Gastrocnemius medialis (tissue), 4 donors: ENCODE measurements at places on chromosomes 6 and 20. TPM values are rescaled to one million over a fixed set of nuclear protein-coding genes. Genes with fewer than 3 reads are reported as not detected.

DNA sequence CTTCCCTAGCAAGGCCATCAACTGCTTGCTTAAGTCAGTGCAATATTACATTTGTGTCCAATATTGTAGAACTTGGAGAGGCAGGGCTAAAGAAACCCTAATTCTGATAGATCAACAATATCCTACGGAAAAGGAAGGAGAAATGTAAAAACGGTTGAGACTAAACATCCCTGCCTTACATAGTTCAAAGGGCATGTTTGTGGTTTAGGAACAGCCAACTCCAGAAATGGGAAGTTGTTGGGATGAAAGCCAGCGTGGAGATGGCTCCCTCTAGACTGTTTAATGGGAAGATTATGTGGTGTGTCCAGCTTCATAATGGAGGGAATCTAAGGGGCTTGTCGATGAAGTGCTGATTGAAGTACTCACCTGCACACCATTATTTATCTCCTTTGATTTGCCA is 145.3 kb upstream of the TENT5A start:
- no peak overlapping the region for H3K4me3 ChIP-seq
- no peak overlapping the region for H3K27ac ChIP-seq
- no peak for DNase-seq
- no peaks in the 10 kb centered on the region for H3K27me3 ChIP-seq
- H3K36me3 ChIP-seq: no peaks in the 10 kb centered on the region

DNA sequence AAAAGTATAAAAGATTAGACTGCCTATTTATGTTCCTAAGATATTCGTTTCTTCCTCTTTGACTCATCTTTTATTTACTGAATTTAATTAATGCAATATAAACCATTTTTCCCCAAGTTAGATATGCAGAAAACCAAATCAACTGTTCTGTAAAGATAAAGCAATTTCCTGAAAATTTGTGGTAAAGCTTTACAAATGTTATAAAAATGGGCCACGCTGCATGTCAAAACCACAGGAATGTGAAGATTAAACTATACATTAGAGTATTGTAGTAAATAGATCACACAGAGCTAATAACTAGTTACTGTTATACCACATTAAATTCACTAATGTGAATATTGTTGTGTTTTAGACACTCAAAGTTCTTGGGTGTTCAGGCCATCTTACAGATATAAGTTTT is 83.4 kb downstream of the OPN5 start:
- no peaks in the 10 kb centered on the region for H3K36me3 ChIP-seq
- H3K27me3 ChIP-seq: no peaks in the 10 kb centered on the region
- H3K4me1 ChIP-seq: no peaks in the 10 kb centered on the region
- H3K27ac ChIP-seq: no peak overlapping the region
- no peak for DNase-seq

DNA sequence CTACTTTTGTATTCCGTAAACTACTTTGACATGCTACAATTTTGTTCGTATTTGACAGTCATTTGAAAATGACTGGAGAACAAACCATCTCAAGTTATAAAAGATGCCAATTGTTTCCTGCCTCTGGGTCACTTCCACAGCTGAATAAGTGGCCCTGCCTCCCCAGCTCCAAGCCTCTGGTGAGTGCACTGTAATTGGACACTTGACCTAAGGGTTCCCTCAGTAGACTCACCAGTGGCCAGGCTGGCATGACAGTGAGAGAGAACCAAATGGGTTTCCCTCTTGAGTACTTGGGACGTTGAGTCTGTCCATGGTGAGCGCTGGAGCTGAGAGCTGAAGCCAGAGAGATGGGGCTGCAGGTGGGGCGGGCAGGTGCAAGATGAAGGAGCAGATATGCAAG is 57.1 kb downstream of the SLC35D3 start:
- peaks cover 4% of the 10 kb centered on the region for H3K27me3 ChIP-seq
- H3K4me1 ChIP-seq: no peaks in the 10 kb centered on the region
- H3K36me3 ChIP-seq: no peaks in the 10 kb centered on the region

DNA sequence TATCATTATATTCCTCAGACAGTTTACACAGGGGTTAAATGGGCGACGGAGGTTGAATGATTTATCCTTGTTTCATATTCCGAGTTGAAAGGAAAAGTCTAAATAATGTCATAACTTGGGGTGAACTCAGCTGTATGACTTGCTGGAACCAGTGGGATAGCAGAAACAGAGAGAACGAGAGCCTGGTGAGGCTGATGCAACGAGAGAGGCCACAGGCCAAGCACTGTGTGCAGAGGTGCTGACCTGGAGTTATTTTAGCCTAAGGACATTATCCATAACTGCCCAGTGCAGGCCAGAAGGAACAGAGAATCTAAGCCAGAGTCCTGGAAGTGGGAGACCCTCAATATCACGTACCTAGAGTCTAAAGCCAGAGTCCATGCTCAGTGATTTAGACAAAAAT is 394.9 kb downstream of the MAFB start:
- H3K27me3 ChIP-seq: no peaks in the 10 kb centered on the region
- peaks cover 12% of the 10 kb centered on the region for H3K4me1 ChIP-seq
- peak overlapping the region; percentile 45 for H3K27ac ChIP-seq
- no peaks in the 10 kb centered on the region for H3K36me3 ChIP-seq

DNA sequence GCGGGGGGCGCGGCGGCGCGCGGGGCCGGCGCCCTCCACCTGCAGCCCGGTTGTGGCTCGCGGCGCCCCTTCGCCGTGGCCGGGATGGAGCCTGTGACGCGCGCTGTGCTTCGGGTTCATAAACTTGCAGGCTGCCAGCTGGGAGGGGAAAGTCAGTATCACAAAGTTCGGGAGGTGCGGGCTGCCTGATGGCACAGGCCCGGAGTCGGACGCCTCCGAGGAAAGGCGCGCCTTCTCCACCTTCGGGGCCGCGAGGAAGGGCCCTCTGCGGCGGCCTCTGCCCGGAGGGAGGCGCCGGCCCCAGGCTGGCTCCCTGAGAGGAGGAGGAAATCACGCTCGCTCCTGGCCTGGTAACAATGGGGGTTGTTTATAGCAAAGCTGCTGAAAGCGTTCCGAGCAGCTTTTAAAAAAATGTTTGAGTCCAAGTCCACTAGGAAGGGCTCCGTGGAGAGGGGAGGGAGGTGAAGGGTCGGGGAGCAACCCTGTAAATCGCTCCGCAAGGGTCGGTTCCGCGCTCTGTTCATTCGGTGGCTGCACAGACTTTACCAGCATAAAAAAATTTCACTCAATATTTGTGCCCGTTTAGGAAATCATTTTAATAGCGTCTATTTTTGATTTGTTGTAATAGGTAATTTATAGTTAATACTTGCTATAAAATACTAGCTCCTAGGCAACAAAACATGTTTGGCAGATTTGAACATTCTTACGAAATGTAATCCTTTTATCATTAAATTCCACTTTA is 1.0 kb downstream of the AFDN start:
- H3K27ac ChIP-seq: peak overlapping the region; percentile 81
- no peaks in the 10 kb centered on the region for H3K36me3 ChIP-seq
- DNase-seq: peak; percentile 23
- H3K4me1 ChIP-seq: peaks cover 28% of the 10 kb centered on the region
- peak overlapping the region; percentile 78 for H3K4me3 ChIP-seq
- H3K27me3 ChIP-seq: no peaks in the 10 kb centered on the region

- no peak overlapping the region for H3K4me3 ChIP-seq
- no peaks in the 10 kb centered on the region for H3K36me3 ChIP-seq
- H3K27me3 ChIP-seq: no peaks in the 10 kb centered on the region
Observed at GRCh38 chr6:111914617-111915016, 41.4 kb upstream of the FYN start.

DNA sequence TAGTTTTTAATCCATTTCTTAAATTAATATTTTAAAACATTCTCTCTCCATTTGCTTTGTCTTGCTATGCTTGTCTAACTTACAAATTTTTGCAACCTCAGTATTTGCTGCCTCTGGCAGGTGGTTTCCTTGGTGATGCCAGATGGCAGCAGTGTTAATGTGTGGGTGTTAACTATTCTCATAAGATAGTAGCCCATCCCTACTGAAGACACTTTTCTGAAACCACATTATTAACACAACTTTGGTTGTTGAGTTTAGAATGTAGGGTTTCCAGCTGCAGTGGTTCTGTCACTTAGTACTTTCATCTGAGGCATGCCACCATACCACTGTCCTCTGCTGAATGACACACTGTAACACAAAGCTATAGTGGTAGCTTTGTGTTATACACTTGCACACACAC is 75.1 kb downstream of the MYO6 start:
- H3K27me3 ChIP-seq: no peaks in the 10 kb centered on the region
- DNase-seq: no peak
- H3K36me3 ChIP-seq: no peaks in the 10 kb centered on the region
- no peaks in the 10 kb centered on the region for H3K4me1 ChIP-seq
- no peak overlapping the region for H3K27ac ChIP-seq

DNA sequence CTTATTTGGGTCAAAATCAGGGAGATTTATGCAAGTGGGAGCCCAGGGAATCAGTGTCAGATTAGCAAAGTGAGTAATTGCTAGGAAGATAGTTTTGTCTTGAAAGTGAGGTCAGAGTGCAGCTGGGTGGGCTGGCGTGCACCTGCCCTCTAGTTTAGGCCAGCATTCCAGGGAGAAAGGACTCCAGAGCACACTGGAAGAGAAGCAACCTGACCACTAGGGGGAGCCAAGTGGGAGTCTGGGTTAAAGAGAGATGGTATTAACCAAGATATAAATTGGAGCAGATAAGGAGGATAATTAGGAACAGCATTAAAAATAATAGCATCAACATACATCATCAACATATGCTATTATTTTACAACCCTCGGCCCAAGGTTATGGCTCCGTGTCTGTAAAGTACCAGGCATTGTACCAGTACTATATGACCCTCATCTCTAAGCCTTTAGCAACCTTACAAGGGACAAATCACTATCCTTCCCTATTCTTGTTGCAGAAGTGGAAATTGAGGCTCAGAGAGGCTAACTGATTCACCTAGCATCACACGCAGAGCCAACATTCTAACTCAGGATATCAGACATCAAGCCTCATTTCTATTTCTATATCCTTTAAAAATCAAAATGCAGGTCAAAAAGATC is 57.8 kb downstream of the SLC2A10 start:
- H3K27ac ChIP-seq: no peak overlapping the region
- no peaks in the 10 kb centered on the region for H3K27me3 ChIP-seq
- H3K4me1 ChIP-seq: no peaks in the 10 kb centered on the region
- H3K4me3 ChIP-seq: no peak overlapping the region
- no peak for DNase-seq

- H3K4me1 ChIP-seq: no peaks in the 10 kb centered on the region
- no peak overlapping the region for H3K4me3 ChIP-seq
- H3K36me3 ChIP-seq: no peaks in the 10 kb centered on the region
- no peak overlapping the region for H3K27ac ChIP-seq
- peaks cover 26% of the 10 kb centered on the region for H3K27me3 ChIP-seq
Observed at GRCh38 chr20:2761885-2762284, 38.5 kb downstream of the CPXM1 start.

DNA sequence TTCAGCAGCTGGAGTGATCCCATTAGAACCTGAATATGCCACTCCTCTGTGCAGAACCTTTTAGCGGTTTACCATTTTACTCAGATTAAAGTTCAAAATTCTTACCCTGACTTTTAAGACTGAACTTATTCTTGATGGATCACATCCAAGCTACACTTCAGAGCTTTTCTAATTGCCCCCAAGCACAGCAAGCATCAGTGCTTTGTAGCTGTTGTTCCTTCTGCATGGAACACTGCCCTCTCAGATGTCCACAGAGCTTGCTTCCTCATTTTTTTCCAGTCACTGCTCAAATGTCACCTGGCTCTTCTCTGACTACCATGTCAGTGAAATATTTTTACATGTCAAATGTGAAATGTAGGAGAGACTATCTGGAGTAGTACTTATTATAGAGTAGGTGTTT is 1.6 kb upstream of the SLC35B3 start:
- H3K4me3 ChIP-seq: no peak overlapping the region
- H3K36me3 ChIP-seq: no peaks in the 10 kb centered on the region
- no peaks in the 10 kb centered on the region for H3K27me3 ChIP-seq
- H3K4me1 ChIP-seq: peaks cover 33% of the 10 kb centered on the region

- no peak for DNase-seq
- H3K36me3 ChIP-seq: no peaks in the 10 kb centered on the region
- peak overlapping the region; percentile 100 for H3K27ac ChIP-seq
- peaks cover 25% of the 10 kb centered on the region for H3K4me1 ChIP-seq
Observed at GRCh38 chr6:36677753-36678487, 594 bp upstream of the CDKN1A start.

DNA sequence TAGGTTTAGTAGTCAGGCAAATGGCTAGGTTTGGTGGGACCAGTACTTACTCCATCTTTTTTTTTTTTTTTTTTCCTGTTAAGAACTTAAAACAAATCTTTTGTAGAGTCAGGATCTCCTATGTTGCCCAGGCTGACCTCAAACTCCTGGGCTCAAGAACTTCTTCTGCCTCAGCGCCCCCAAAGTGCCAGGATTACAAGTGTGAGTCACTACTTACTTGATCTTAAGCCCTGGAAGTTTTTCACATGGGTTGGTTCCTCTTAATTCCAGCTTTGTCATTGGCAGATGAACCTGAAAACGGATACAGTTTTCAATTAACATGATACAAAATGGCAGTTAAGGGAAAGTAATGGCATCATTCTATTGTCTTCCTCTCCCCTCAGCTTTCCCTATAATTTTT is 179.4 kb upstream of the JAG1 start:
- no peaks in the 10 kb centered on the region for H3K36me3 ChIP-seq
- no peaks in the 10 kb centered on the region for H3K27me3 ChIP-seq
- DNase-seq: no peak

- H3K4me3 ChIP-seq: no peak overlapping the region
- H3K4me1 ChIP-seq: no peaks in the 10 kb centered on the region
- no peak overlapping the region for H3K27ac ChIP-seq
- DNase-seq: no peak
Observed at GRCh38 chr6:2055911-2056310, 189.5 kb downstream of the GMDS start.

GRCh38 chr6:132198040-132198439 is 203.2 kb downstream of the MOXD1 start:
- no peak overlapping the region for H3K27ac ChIP-seq
- no peak overlapping the region for H3K4me3 ChIP-seq
- no peaks in the 10 kb centered on the region for H3K27me3 ChIP-seq

GRCh38 chr6:29510202-29510601 is 22.4 kb upstream of the MAS1L start:
- H3K36me3 ChIP-seq: no peaks in the 10 kb centered on the region
- no peak for DNase-seq
- H3K27ac ChIP-seq: no peak overlapping the region
- no peak overlapping the region for H3K4me3 ChIP-seq
- no peaks in the 10 kb centered on the region for H3K4me1 ChIP-seq

DNA sequence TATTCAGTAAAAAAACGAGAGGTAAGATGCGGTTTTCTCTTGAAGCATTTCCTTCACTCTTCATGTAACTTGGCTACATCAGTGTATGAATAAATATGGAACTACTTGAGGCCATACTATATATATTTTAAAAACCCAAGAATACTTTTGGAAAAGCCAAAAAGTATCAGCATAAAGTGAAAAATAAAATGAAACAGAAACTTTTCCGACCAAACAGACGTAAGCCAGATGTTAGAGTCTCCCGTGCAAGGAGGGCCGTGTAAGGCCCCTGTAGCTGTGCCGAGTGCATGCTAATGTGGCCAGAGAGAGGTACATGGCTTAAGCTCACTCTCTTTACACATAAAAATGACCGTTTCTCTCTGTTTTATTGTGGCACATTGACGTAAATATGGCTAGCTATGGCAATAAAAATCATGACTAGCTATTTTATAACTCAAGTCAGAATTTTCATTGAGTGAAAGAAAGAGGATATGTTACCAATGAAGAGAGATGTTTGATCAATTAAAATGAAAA is 140.1 kb upstream of the GMDS start:
- no peaks in the 10 kb centered on the region for H3K27me3 ChIP-seq
- H3K27ac ChIP-seq: no peak overlapping the region
- no peak overlapping the region for H3K4me3 ChIP-seq
- no peaks in the 10 kb centered on the region for H3K4me1 ChIP-seq
- no peaks in the 10 kb centered on the region for H3K36me3 ChIP-seq
- no peak for DNase-seq

The OPRM1 gene
- not detected for total RNA-seq

The OTOR gene
- total RNA-seq: not detected

The PI16 gene
- total RNA-seq: 3.0 TPM
